ENCODE measurements at places on chromosomes 5 and 9. TPM values are rescaled to one million over a fixed set of nuclear protein-coding genes. Genes with fewer than 3 reads are reported as not detected.

GRCh38 chr9:113176803-113177202, 26.0 kb downstream of the SLC31A2 start:
- no peaks in the 10 kb centered on the region for H3K27me3 ChIP-seq
- peaks cover 68% of the 10 kb centered on the region for H3K36me3 ChIP-seq
- no peaks in the 10 kb centered on the region for H3K4me1 ChIP-seq
- no peak overlapping the region for H3K27ac ChIP-seq

DNA sequence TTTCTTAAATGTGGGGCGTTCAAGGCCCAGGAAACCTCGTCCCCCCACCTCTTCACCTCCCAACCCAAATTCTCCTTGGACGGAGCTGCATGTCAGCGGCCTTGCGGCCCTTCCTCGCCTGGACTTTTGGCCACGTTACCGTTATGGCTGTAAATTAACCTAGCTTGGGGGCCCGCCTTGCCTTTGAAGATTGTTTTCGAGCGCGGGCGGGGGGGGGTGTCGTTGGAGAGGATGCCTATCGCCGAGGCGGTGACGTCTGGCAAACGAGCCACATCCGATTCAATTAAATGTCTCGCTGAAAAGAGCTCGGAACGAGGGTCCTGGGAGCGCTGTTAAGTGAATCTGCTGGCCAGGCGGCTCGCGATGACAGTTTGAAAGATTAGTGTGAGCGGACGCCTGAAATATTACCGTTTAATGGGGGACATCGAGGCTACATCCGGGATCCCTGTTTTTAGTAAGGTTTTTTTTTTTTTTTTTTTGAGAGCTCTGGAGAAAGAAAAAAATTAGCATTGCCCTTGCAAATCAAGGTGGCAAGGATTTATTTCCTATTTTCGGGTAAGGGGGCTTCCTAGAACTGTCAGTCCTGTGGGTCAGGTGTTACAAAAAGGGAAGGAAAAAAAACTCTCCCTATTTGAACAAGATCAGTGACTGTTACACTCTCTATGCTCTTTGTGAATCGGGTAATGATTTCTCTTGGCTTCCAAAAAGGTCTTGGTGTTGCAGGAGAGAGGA, 2.3 kb upstream of the NKX2-5 start:
- H3K27ac ChIP-seq: peak overlapping the region; percentile 94
- no peak for DNase-seq
- H3K27me3 ChIP-seq: no peaks in the 10 kb centered on the region
- H3K4me1 ChIP-seq: no peaks in the 10 kb centered on the region

DNA sequence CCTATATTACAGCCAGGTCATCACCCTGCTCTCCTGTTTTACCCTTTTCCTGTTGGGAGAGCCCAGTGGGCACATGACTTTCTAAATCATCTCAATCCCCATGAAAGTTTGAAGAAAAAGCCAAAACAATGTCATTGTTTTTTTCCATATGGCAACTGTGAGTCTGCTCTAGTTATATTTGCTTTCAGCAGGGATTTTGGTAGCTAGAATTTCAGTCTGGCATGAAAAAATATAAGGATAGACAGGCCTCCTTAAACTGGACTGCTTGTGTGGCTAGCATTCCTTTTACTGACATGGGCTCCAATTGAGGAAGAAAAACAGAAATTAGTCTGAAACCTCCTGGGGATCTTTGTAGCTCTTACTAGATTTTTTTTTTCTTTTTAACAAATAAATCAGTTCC, 25.6 kb downstream of the MOCS2 start:
- no peak overlapping the region for H3K4me3 ChIP-seq
- H3K27me3 ChIP-seq: no peaks in the 10 kb centered on the region
- no peaks in the 10 kb centered on the region for H3K4me1 ChIP-seq
- H3K36me3 ChIP-seq: no peaks in the 10 kb centered on the region

DNA sequence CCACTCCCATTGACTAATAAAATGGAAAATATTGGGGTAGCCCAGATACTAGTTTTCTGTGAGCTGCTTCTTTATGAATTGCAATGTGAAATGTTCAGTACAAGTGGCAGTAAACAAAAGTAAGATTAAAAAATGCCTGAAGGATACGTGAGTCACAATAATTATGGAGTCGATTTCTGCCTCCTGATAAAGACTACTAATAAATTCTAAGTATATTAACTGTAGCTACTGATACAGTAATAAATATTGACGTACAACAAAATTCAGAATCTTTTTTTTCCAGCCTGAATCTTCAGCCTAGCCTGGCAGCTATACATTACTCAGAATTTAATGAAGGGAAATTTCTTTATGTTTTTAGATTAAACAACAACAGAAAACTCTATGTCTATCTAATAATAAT, 218.1 kb downstream of the MPDZ start:
- no peak overlapping the region for H3K4me3 ChIP-seq
- H3K27ac ChIP-seq: no peak overlapping the region
- no peak for DNase-seq
- H3K4me1 ChIP-seq: no peaks in the 10 kb centered on the region
- H3K27me3 ChIP-seq: no peaks in the 10 kb centered on the region

- H3K27ac ChIP-seq: no peak overlapping the region
- H3K36me3 ChIP-seq: no peaks in the 10 kb centered on the region
- H3K4me1 ChIP-seq: no peaks in the 10 kb centered on the region
- DNase-seq: no peak
- no peak overlapping the region for H3K4me3 ChIP-seq
These were observed 215.6 kb downstream of the SYK start for GRCh38 chr9:91017245-91017644.

DNA sequence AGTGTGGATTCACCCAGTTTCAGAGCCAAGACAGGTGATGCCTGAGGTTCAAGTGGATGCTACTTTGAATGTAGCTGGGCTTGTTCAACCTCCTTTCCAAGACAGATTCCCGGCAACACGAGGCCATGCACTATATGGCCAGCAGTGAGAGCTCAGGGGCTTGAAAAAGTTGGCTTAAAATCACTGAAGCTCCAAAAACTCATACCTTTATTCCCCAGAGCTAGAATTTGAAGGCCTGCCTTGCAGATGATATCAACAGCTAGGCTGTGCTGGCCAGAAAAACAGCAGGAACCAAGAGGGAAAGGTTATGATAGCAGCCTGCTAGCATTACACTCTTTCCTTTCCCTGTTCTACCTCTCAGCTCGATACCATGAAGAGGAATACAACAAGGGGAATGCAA, 120.2 kb upstream of the DAB2 start:
- no peaks in the 10 kb centered on the region for H3K27me3 ChIP-seq
- no peak for DNase-seq
- H3K27ac ChIP-seq: no peak overlapping the region
- H3K4me3 ChIP-seq: no peak overlapping the region
- H3K4me1 ChIP-seq: peaks cover 13% of the 10 kb centered on the region

DNA sequence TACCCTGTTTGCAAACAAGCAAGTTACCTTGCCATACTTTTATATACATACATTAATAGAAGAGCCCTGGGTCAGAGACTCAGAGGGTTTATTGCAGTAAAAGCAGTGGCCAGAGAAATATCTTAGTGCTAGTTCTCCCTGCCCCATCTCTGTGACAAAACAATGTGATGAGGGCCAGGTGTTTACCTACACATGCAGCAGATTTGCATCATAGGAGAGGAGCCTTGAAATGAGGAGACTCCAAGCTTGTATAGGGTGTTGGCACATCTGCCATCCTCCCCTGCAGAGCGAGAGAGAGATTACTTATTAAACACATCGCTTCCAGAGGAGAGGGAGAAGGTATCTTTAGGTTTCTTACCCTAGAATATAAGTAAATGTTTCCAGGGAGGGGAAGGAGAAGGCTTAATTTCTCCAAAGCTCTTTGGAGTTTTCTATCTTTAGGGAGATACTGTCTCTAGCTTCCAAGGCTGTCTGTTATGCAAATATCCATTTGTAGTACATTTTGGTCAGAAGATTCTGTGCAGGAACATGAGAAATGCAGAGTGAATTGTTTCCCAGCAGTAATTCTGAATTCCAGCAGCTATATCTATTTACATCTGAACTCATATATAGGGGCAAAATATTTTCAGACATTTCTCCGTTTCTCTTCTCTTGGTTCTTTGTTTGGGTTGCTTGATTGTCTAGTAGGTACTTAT, 15.7 kb downstream of the FER start:
- no peak overlapping the region for H3K4me3 ChIP-seq
- H3K4me1 ChIP-seq: peaks cover 8% of the 10 kb centered on the region
- H3K27me3 ChIP-seq: no peaks in the 10 kb centered on the region
- H3K27ac ChIP-seq: no peak overlapping the region
- DNase-seq: no peak
- H3K36me3 ChIP-seq: no peaks in the 10 kb centered on the region

- no peaks in the 10 kb centered on the region for H3K4me1 ChIP-seq
- no peak overlapping the region for H3K27ac ChIP-seq
- H3K4me3 ChIP-seq: no peak overlapping the region
- H3K36me3 ChIP-seq: no peaks in the 10 kb centered on the region
- H3K27me3 ChIP-seq: no peaks in the 10 kb centered on the region
- DNase-seq: no peak
These were observed 929.6 kb upstream of the WWC1 start for GRCh38 chr5:167361795-167362194.

DNA sequence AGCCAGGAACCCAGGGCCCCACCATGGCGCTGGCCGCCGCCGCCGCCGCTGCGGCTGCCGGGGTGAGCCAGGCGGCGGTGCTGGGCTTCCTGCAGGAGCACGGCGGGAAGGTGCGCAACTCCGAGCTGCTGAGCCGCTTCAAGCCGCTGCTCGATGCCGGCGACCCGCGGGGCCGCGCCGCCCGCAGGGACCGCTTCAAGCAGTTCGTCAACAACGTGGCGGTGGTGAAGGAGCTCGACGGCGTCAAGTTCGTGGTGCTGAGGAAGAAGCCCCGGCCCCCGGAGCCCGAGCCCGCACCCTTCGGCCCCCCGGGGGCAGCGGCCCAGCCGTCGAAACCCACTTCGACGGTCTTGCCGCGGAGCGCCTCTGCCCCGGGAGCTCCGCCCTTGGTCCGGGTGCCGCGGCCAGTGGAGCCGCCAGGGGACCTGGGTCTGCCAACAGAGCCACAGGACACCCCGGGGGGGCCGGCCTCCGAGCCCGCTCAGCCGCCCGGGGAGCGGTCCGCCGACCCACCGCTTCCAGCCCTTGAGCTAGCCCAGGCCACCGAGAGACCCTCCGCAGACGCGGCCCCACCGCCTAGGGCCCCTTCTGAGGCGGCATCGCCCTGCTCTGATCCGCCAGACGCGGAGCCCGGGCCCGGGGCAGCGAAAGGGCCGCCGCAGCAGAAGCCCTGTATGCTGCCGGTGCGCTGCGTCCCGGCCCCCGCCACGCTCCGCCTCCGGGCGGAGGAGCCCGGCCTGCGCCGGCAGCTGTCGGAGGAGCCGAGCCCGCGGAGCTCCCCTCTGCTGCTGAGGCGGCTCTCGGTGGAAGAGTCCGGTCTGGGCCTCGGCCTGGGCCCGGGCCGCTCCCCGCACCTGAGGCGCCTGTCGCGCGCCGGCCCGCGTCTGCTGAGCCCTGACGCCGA, 749 bp downstream of the SOWAHA start:
- H3K36me3 ChIP-seq: no peaks in the 10 kb centered on the region
- no peak for DNase-seq
- no peaks in the 10 kb centered on the region for H3K4me1 ChIP-seq
- peak overlapping the region; percentile 44 for H3K4me3 ChIP-seq

DNA sequence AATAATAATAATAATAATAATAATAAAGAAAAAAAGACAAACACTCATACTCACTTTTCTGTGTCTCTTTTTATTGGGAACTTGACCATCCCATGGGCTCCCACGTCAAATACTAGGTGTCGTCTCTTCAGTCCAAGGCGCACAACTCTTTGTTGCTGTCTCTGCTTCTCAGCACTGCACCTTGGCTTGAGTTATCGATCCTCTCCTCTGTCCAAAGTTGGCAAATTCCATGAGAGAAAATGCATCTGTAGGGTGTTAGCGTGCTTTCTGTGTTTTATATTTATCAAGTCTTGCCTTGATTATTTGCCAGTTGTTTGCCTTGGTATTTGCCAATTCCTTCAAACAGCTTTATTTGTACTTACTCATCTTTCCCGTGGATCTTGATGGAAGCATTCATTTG, 653.7 kb downstream of the CDH18 start:
- H3K4me1 ChIP-seq: no peaks in the 10 kb centered on the region
- DNase-seq: no peak
- H3K27ac ChIP-seq: no peak overlapping the region
- H3K27me3 ChIP-seq: no peaks in the 10 kb centered on the region
- H3K4me3 ChIP-seq: no peak overlapping the region
- no peaks in the 10 kb centered on the region for H3K36me3 ChIP-seq

GRCh38 chr5:158874792-158875191, 224.9 kb downstream of the EBF1 start:
- peak overlapping the region; percentile 65 for H3K27ac ChIP-seq
- no peaks in the 10 kb centered on the region for H3K36me3 ChIP-seq
- peaks cover 48% of the 10 kb centered on the region for H3K4me1 ChIP-seq
- no peak overlapping the region for H3K4me3 ChIP-seq

GRCh38 chr9:128886211-128886891, 4.4 kb downstream of the LRRC8A start:
- peak overlapping the region; percentile 97 for H3K27ac ChIP-seq
- H3K4me3 ChIP-seq: no peak overlapping the region
- H3K4me1 ChIP-seq: peaks cover 71% of the 10 kb centered on the region
- no peak for DNase-seq

The DMXL1 gene
- 29.4 TPM for total RNA-seq

The CNTFR gene
- 23.3 TPM for total RNA-seq

The SLC1A1 gene
- 2.6 TPM for total RNA-seq

The DPYSL3 gene
- total RNA-seq: 45.3 TPM

The FAM153A gene
- total RNA-seq: 1.4 TPM

The CLIC3 gene
- total RNA-seq: 11.8 TPM

The PPP3R2 gene
- not detected for total RNA-seq

The DPM2 gene
- 11.4 TPM for total RNA-seq

The STK10 gene
- total RNA-seq: 10.8 TPM

The PCDHGC5 gene
- 1.4 TPM for total RNA-seq

The ITK gene
- total RNA-seq: 0.90 TPM
